Hippocampal formation (tissue), 2 donors: ENCODE measurements at places on chromosomes 4 and X.

DNA sequence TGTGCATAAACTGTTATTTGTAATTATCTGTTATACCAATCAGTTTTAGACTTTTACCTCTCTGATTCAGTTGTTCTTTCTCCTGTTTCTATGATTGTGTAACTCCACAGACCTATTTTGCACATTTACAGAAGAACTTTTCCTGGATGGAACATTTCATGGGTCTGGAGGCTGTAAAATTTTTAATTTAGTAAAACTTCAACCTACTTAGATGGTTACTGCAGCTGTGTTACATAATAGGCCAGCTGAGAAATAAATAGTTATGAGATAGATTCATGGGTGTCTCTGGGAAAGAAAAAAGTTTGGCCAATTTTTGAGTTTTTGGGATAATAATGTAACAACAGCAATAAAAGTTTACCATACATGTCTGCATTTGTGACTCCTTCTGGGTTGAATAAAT, 253.5 kb downstream of the ARHGAP24 start:
- DNase-seq, result no peak

GRCh38 chr4:99586322-99586721, 11.7 kb downstream of the MTTP start:
- DNase-seq, result no peak

GRCh38 chr4:185238215-185238681, 28.9 kb downstream of the SNX25 start:
- no peak for DNase-seq

- DNase-seq, result no peak
Observed at GRCh38 chr4:153748378-153748777, 11.4 kb downstream of the RNF175 start.

DNA sequence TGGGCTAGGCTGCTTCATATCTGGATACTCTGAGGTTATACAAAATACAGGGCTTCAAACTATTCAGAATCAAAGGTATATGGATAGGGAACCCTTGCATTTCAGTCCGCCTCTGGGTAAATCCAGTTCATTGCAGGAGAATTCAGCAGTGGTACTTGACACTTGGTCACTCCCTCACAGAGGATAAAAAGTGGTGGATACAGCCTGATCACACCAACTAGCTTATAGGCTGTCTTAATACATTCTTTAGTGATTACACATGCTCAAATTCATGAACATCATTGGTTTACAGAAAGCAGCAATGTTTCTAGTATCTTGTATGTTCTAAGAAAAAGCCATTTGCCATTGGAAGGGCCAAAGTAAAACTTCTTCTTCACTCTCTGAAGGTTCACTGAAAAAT, 104.8 kb upstream of the PDE5A start:
- no peak for DNase-seq

- no peak for DNase-seq
Observed at GRCh38 chr4:96262057-96262456, 422.2 kb downstream of the PDHA2 start.

DNA sequence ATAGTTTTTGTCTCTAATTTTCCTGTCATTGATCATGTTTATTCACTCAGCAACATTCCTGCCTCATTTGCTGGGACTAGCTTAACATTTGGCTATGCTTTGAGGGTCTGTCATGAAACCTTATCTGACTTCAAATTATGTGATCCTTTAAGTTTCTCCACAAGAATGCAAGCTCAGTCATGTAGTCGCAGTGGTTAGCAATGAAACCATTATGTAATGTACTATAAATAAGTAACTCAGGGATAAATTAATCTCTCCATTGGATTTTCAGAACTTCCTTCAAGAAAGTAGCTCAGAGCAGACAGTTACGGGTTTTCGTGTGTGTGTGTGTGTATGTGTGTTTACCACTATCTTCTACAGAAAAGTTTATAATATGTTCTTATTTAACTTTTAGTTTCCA, 993.6 kb downstream of the ADGRL3 start:
- DNase-seq, result no peak

DNA sequence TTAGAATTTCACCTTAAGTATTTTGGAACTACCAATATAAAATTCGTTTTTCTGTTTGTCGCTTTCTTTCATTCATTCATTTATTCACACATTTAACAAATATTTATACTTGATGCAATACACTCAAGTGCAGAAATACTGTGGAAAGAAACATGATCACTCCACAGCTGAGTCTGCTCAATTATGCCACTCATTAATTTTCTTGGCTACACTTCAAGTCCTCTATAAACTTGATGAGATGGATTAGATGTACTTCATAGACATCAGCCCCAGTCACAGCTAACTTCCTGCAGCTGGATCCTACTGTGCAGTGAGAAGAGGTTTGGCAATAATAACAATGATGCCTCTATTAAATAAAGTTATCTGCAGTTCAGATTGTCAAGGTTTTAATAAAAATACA, 208.1 kb downstream of the PDGFC start:
- no peak for DNase-seq

- peak; percentile 64 for DNase-seq
Observed at GRCh38 chr4:40933272-40934053, 183.7 kb downstream of the NSUN7 start.

DNA sequence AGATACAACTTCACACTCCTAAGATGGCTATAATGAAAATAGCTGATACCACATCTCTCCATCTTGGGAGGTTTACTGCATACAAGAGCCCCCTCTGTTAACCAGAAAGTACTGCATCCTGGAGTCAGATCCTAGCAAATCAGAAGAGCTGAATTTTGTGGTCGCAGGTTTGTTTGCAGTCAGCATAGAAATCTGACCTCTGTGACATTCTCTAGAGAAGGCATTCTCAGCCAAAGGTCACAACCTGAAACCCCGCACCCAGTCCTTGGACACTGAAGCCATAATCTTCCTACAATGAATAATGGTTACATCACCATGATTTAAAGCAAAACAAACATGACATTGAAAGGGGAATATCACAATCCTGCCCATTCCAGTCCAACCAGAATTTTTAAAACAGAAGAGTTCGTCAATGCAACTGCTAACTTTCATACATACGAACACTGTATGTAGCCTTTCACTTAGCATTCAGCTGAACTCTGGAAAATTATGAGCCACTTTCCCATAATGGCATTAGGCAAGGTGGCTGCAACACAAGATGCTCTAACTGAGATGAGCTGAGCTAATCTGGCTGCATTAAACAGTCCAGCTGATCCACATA, 17.6 kb downstream of the HS6ST2 start:
- no peak for DNase-seq

GRCh38 chrX:145818186-145819113, 821 bp downstream of the SLITRK2 start:
- DNase-seq, result no peak

- DNase-seq, result no peak
Observed at GRCh38 chr4:185018834-185019455, 655 bp downstream of the HELT start.

DNA sequence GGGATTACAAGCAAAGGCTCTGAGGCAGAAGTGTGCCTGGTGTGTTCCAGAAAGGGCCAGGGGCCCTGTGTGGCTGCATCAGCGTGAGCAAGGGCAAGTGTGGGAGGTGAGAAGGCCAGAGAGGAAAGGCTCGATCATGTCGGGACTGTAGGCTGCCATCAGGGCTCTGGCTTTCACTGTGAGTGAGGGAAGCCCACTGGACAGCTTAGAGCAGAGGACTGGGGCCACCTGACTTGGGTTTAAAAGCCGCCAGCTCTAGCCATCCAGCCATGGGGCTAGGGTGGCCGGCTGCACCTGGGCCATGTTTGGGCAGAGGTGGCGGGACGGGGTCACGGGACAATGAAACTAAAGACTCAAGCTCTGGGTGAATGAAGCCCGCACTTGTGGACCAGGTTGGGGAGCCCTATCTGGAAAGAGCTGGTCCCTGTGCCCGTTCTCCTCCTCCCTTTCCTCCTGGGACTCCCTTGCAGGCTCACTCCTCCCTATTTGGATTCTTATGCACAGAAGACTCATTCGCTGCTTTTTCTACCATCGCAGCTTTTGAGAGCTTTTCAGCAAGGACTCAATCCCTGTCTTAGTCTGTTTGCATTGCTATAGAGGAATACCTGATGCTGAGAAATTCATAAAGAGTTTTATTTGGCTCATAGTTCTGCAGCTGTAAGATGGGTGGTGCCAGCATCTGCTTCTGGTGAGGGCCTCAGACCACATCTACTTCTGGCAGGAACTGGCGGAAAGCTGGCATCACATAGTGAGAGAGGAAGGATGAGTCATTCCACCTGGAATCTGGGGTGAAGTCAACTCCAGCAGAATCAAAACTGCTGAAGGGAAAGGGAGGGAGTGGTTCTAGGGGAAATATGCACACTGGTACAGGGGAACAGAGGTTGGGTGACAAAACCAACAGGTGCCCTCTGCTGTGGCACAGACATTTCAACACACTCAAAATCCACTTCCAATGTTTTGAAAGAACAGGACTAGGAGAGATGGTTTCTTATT, 15.3 kb downstream of the CTAG1B start:
- no peak for DNase-seq

DNA sequence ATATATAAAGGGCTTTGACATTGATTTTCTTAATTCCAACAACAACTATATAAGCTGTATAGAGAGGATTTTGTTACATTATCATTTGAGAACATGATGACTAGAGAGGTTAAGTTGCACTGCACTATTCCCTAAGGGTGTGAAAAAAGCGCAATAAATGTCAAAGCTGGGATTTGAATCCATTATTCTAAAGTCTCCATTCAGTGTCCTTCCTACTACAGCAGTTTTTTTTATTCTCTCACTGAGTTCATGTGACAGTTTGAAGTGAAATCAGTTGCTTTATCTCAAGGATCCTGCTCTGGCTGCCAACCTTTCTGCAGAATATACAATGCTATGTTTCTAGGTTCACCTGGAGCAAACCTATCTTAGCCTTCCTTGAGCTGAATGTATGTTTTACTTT, 177.5 kb downstream of the ANKRD50 start:
- DNase-seq, result no peak

GRCh38 chr4:123127218-123127617, 204.8 kb upstream of the NUDT6 start:
- DNase-seq, result no peak

GRCh38 chr4:38509551-38509950, 154.4 kb upstream of the KLF3 start:
- no peak for DNase-seq

DNA sequence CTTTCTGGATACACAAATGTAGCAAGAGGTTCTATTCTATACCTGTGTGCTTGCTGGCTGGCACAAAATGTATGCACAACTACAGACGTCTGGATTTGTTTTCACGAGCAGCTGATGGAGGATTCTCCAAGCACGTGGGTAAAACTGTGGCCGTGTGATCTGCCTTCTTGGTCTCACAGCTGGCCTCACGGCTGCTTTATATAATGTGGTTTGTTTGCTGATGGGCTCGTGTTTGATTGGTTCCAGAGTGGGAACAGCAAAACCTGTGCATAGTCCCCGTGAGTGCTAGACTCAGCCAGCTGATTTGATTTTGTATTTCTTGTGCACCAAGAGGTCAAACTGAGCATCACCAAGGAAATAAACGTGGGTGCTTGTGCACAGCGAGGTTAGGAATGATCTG, 262.6 kb upstream of the RPS6KA3 start:
- DNase-seq, result no peak

- no peak for DNase-seq
Observed at GRCh38 chr4:113810906-113811305, 49.4 kb upstream of the CAMK2D start.

DNA sequence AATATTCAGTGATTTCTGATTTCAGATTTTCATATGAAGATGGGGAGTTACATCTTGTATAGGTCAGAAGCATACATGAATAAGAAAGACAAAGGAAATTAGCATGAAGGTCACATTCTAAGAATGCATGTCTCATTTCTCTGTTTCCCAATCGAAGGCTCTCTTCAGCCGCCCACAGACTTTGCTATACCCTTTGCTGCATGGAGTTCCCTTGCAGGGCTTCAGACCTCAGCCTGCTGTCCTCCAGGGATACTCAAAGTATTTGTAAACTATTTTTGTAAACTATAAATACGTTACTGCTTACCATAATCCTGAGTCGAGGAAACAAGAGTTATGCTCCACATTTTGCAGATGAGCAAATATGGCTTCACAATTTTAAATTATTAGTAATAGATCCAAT, 738.4 kb downstream of the PCDH18 start:
- DNase-seq, result no peak

DNA sequence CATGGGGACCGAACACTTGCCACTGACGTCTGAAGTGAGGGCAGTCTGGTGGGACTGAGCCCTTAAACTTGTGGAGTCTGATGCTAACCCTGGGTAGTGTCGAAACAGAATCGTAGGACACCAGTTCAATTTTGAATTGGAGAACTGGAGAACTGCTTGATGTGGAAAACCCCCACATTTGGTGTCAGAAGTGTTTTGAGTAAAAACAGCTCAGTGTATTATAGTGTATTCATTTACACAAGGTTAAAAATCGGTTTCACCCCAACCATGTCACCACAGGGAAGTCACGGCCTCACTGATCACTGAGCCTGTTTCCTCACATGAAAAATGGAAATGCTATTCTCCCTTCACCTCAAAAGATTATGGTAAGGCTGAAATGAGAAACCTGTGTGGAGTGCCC, 21.9 kb downstream of the PIN4 start:
- no peak for DNase-seq

DNA sequence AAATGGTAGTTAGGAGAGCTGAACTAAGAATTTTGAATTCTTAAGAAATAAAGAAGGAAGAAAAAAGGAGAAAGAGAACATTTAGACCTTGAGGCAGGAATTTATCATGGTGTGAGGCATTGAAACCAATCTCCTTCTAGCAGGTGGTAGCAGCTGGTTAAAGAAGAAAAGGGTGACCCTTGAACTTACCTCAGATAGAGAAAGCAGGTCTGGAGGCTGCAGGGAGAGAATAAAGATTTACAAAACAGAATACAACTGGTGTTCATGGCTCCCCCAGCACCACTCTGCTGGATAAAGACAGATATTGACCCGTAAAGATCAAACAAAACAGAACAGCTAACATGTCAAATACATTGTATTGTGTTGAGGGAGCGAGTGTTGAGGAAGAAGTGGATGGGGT, 56.0 kb downstream of the NCAPG start:
- DNase-seq, result no peak

GRCh38 chr4:81814987-81815541, 343.4 kb upstream of the RASGEF1B start:
- peak; percentile 39 for DNase-seq

GRCh38 chr4:83618431-83618830, 82.5 kb downstream of the GPAT3 start:
- DNase-seq, result no peak

GRCh38 chrX:67892401-67892800, 348.6 kb downstream of the AR start:
- DNase-seq, result no peak

GRCh38 chr4:81723927-81724587, 252.3 kb upstream of the RASGEF1B start:
- DNase-seq, result no peak

- DNase-seq, result no peak
Observed at GRCh38 chrX:45172890-45173289, 27.8 kb downstream of the DIPK2B start.

DNA sequence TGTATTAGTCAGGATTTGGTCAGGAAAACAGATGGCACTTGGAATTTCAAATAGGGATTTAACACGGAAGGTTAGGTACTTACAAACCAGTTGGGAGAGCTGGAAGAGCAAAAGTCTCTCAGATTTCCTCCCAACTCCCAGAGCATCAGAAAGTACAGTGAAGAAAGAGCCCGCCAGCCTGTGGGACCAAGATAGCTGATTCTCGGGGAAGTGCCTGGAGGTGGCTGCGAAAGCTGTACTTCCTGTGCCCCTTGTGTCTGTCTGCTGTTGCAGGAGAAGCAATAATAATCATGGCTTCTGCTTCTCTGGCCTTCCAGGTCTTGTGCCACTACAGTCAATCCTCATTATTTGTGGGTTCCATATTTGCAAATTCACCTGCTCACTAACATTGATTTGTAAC, 221.0 kb upstream of the BCOR start:
- no peak for DNase-seq

GRCh38 chr4:34271479-34272355, 1972.6 kb downstream of the ARAP2 start:
- no peak for DNase-seq
